ENCODE measurements at places on chromosomes 5 and 9. TPM values are rescaled to one million over a fixed set of nuclear protein-coding genes. Genes with fewer than 3 reads are reported as not detected.

FOXD4L3 gene
- total RNA-seq = not detected

NDUFA8 gene
- total RNA-seq = 31.6 TPM

RNF180 gene
- total RNA-seq = 2.5 TPM

ANXA1 gene
- 440 TPM for total RNA-seq

TRIP13 gene
- total RNA-seq = 6.1 TPM
